ENCODE measurements at places on chromosomes 2 and 18.

GRCh38 chr2:68900496-68901198 lies 29.4 kb upstream of the BMP10 start:
- DNase-seq, result no peak

DNA sequence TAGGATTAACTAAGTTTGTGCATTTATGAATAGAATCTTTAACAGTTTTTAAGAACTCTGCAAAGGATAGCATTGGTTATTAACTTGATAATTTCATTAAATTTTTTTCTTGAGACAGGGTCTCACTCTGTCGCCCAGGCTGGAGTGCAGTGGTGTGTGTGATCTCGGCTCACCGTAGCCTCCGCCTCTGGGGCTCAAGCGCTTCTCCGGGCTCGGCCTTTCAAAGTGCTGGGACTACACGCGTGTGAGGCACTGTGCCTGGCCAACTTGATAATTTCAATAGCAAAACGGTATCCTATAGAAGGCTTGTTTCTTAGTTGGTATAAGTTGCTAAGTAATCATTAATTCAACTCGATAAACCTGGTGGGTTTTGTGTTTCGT lies 38.0 kb downstream of the ADNP2 start:
- DNase-seq, result no peak

DNA sequence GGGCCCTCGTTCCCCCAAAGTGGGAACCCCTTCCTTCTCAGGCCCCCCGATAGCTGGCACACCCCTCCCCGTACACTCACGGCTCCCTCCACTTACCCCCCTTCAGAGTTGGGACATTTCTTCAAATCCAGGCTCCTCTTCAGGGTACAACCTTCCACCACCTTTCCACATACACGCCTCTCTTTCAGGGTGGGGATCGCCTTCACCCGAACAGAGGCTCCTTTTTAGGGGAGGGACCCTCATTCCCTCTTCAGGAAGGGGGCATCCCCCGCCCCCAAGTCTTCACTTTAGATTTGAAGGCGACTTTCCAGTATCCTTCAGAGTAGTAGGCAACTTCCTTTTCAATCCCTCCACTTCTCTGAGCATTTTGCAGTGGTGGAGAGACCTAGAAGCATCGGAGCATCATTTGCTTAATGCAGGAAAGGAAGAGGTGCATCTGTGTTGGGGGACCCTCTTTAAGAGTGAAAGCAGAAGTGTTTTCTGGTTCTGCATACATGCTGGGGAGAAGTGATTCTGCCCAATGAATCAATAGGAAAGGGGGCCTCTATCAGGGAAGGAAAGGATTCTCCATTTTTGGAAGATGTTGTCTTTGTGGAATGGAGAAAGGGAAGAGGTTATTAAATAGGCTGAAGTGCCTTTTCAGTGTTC lies 845 bp downstream of the EML4 start:
- no peak for DNase-seq

- no peak for DNase-seq
These were observed 35.0 kb upstream of the CYP27C1 start for GRCh38 chr2:127255146-127255545.

DNA sequence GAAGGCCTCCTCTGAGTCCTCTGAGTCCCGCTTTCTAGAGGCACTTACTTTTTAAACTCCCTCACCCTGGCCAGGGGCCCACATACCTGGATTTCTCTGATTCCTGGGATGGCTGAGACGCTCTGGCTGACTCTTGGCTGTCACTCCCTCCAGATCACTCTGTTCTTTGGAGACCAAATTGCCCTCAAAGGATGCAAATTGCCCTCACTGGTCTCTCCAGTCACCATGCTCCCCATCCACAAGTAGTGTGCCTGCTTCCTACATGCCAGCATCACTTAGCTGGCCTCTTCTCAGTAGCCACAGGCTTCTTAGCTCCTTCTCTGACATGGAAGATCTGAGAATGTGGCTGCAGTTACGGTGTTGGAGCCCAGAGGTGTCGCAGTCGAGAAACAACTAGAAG lies 41.3 kb upstream of the CCDC68 start:
- no peak for DNase-seq

DNA sequence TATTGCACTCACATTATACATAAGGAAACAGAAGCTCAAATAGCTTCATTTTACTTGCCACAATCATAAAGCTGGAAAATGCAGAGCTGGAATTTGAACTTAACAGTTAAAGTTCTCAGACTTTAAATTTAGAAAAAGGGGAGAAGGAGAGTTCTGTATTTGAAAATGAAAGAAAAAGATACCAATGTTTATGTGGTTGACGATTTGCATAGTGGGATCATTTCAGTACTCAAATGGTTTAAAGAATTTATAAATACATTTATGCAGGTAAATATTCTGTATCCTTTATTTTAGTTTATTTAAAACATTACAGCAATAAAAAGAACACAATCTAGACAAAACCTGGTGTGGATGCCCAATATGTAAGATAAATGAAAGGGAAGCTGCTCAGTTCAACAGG lies 25.5 kb upstream of the STAT4 start:
- no peak for DNase-seq

GRCh38 chr2:207935121-207935990 lies 90.0 kb downstream of the PLEKHM3 start:
- no peak for DNase-seq

GRCh38 chr2:234003972-234004617 lies 46.4 kb upstream of the SPP2 start:
- DNase-seq, result no peak

DNA sequence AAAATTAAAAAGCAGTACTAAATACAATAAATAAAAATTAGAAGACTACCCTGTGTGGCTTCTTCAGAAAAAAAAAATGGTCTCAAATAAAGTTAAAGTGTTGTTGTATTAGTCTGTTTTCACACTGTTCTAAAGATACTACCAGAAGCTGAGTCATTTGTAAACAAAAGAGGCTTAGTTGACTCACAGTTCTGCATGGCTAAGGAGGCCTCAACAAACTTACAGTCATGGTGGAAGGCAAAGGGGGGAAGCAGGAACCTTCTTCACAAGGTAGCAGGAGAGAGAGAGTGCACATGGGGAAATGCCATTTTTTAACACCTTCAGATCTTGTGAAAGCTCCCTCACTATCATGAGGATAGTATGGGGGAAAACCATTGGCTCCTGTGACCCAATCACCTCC lies 612.8 kb downstream of the RNF144A start:
- no peak for DNase-seq

DNA sequence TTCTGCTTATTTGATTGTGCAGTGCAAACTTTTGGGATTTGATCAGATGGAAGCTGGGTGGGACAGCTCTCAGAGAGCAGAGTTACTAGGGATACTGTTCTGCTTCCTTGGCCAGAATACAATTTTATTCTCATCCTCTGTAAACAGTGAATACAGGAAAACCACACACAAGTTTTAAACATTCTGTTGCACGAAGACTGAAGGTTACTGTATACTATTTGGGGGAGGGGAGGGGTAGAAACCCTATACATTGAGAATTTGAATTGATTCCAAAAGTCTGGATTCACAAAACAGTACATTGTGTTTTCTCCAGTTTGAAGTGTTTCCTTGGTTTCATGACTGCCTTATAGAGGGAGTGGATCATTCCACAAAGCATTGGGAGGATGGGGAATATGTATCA lies 149.9 kb downstream of the SETBP1 start:
- no peak for DNase-seq

- DNase-seq, result no peak
These were observed 77.1 kb upstream of the ZNF397 start for GRCh38 chr18:35163721-35164120.
